Endodermal cell (in vitro differentiated cells): ENCODE measurements at places on chromosomes 12 and 14.

DNA sequence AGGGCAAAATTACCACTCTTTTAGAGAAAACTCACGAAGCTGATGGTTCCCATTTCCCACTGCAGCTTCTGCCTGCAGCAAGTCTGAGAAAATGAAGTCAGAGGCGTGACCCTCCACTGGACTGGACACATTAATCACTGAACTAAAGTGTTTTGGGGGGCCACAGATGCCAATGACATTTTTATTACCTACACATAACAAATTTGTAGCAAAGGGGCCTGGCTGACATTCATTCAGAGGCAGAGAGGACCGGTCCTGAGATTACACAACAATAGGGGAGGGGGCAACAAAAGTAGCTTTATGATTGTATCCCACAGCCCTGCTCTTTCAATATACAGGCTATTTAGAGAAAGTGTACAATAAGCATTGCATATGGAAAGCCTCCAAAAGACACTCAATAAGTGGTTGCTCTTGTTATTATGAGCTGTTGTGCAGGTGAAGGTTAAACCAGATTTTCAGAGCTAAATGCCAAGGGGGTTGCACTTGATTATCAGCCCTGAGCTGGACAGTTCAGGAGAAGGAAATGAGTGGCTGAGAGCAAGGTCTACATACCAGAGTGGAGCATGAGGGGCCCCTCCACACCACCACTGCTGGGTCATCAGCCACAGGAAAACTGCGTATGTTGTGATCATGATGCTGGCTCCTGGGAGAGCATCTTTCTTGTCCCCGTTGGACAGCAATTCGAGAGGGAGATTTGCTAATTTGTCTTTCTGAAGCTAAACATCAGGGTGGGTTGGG is 41.5 kb upstream of the CCDC60 start:
- no peak for DNase-seq

- DNase-seq, result peak; percentile 75
These were observed 8.8 kb downstream of the ALDH2 start for GRCh38 chr12:111775205-111776193.

DNA sequence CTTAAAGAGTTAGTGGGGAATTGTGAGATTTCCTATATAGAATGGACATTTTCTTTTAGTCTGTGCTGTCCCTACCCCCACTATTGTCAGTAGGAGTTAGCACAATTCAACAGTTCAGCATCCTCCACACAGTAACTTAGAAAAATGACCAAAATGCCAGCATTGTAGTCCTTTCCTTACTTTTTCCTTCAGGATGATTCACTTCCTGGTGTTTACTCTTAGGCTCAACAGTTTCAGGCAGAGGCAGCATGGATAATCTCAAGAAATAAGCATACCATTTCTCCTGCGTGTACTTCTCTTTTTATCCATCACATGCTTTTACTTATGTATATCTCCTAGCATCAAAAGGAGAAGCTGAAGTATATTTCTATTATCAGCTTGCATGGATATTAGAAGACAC is 683.4 kb downstream of the SLC16A7 start:
- no peak for DNase-seq

- no peak for DNase-seq
These were observed 571.7 kb downstream of the RPS29 start for GRCh38 chr14:49014476-49014875.

DNA sequence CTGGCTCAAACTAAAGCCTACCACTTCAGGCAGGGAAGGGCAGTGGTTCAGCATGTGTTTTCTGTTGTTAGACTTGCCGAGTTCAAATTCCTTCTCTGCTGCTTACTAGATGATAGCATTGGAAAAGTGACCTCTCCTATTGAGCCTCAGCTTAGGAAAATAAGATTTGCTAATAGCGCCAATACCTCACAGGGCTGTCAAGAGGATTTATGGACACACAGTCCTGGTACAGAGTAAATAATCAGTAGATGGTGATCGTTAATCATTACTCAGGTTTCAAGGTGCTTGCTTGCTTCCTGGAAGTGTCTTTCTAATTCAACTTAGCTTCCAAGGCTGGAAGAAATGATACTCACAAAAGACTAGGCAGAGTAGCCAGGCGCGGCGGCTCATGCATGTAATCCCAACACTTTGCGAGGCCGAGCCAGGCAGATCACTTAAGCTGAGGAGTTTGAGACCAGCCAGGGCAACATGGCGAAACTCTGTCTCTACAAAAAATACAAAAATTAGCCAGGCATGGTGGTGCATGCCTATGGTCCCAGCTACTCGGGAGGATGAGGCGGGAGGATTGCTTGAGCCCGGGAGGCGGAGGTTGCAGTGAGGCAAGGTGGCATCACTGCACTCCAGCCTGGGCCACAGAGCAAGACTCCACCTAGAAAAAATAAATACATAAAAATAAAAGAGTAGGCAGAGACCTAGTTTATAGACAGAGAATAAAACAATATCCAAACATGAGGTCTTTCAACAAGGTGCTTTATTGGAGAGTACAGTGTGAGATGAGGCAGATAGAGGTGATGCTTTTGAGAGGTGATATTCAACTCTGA is 6.0 kb downstream of the PLA2G1B start:
- DNase-seq, result no peak

DNA sequence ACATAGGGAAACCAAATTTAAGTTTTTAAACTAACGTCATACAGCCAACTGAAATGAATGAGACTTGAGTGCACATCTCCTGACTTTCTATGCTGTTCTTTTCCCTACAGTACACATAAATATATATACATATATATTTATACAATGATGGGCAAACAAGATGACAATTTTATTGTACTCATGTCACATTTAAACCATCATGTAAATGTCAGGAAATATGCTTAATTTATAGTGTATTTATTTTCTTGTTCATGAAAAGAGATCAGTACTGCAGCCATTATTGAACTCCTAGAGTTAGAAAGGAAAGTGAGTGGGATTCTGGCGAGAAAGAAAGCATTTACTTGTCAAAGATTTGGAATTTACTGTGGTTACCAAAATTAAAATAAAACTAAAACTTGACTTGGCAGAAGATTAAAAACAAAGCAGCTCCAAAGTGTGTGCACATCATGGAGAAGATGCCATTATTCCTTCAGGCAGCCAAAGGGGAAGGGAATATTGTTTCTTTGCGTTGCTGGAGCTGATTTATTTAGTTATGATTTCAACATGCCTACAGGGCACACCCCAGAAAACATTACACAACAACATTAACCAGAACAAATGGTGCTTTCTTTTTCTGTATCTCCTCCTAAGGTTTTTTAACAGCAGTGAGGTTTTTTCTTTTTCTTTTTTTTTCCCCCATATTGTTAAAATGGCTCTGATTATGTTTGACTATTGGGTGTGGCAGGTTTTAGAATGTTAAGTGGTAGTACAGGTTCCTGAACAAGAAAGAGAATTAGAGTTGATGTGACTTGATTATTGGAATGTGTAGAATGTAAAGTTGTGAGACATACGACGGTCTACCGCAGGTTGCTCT is 144.6 kb downstream of the RAD51B start:
- no peak for DNase-seq

DNA sequence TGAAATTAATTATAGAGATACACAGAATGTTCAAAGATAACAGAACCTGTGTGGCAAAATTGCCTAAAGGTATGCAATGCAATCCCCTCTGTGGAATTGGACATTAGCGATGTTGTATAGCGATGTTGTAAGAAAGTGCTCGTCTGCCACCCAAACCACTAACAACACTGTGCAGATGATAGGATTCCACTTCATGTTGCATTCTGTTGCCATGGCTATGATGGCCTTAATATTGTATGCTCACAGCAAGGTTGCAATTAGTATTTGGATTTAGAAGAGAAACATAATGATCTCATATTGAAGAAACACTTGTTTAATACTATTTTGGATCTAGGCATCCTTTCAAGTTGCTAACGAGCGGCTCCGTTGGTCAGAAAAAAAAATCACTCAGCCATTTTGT is 260.3 kb downstream of the BCAT1 start:
- DNase-seq, result no peak

GRCh38 chr14:104977681-104978653 is at the start of gene AHNAK2:
Gene AHNAK2 (minus strand): TSS chr14:104978374. CDS start chr14:104978237, 137 bp downstream.
- DNase-seq, result peak; percentile 95

DNA sequence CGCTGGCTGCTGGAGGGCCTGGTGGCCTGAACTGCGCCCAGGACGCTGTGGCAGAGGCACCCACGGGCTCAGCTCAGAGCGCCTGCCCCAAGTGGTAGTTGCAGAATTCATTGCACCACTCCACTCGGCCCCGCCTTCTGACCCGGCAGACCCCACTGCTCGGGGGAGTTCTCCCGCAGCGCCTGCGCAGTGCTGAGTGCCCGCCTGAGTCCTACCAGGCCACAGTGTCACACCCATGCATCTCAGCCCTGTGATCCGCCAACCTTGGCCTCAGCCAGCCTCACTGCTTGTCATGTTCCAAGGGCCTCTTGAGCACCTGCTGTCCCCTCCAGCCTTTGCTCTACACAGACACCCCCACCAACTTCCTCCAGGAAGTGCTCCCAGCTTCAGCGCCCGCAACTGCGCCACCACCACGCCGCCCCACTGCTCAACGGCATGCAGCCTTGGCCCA is 12.2 kb downstream of the DEGS2 start:
- DNase-seq, result no peak

GRCh38 chr14:74568380-74568649 is 43.7 kb downstream of the LTBP2 start:
- no peak for DNase-seq

GRCh38 chr12:57606399-57606798 is 1.8 kb downstream of the DTX3 start:
- DNase-seq, result no peak

GRCh38 chr14:55404173-55404854 is 7.3 kb downstream of the ATG14 start:
- no peak for DNase-seq

DNA sequence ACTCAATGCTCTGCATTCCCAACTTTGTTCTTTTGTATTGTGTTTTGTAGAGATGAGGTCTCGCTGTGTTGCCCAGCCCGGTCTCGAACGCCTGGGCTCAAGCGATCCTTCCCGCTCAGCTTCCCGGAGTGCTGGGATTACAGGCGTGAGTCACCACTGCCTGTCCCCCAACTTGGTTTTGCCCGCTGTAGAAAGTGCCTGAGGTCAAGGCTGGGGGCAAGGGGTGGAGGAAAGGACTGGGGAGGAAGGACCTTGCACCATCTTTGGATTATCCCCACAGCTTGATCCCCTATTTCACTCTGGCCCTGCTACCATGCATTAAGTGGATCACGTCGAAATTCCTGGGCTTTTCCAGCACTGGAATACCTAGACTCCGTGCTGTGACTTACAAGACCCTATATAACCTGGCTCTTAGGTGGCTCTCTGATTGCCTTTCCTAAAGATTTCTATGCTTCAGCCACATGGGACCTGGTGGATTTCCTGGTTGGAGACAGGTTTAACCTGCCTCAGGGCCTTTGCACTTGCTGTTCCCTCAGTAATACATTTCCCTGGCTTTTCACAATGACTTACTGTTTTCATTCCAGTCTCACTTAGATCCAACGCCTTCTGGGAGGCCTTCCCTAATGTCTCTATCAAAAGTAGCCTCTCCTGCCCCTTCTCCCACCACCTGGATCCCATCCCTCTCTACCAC is 608 bp upstream of the PIANP start:
- DNase-seq, result peak; percentile 77

DNA sequence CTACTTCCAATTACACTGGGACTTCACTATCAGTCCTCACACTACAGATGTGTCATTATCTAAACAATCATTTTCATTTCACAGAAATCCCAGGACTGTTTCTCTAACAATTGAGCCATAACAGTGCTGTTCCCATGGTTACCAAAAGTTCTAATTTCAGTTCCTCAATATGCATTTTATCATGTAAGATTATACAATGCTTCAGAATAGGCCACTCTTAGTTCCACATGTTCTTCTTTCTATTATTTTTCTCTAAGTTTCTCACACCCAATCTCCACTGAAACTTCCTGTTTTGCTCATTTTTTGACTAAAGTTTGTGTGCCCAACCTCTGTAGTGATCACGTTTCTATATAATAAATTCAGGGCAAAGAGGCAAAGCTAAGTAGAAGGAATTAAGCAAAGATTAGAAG is 185.8 kb downstream of the DUSP6 start:
- no peak for DNase-seq

DNA sequence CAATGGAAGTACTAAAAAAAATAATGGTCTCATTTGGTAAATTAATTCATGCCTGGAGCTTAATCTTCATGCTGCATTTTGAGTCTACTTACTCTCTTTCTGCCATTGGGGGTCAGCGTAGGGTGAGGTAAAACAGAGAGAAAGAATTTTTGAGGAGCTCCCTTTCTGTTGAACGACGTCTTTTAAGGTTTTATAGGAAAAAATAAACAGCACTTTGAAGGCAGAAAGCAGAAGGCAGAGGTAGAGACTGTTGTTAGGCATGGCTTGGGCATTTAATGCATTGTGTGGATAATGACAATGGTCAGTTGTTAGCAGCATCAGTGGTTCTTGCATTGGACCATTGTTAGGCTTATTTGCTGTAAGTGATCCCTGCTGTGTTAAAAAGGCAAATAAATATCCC is 557.2 kb upstream of the STXBP6 start:
- DNase-seq, result no peak

DNA sequence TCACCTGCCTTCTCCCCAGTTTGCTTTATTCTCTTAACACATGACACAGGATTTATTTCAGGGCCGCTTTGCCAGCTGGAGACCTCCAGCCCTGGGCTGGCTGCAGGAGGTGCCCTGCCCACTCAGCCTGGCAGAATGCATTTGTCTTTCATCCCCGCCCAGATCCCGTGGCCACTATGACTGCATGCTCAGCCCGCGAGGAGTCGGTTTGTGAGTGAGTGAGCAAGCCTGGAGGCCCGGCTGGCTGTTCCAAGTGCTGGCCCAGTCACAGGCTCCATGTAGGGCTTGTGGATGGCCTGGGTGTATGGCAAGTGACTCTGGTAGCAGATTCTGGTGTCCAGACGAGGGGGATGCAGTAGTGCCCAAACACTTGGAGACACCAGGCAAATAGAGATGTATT is 2.1 kb downstream of the TDP1 start:
- peak; percentile 49 for DNase-seq

GRCh38 chr12:105554223-105554678 is 223.8 kb downstream of the C12orf75 start:
- DNase-seq, result peak; percentile 57

DNA sequence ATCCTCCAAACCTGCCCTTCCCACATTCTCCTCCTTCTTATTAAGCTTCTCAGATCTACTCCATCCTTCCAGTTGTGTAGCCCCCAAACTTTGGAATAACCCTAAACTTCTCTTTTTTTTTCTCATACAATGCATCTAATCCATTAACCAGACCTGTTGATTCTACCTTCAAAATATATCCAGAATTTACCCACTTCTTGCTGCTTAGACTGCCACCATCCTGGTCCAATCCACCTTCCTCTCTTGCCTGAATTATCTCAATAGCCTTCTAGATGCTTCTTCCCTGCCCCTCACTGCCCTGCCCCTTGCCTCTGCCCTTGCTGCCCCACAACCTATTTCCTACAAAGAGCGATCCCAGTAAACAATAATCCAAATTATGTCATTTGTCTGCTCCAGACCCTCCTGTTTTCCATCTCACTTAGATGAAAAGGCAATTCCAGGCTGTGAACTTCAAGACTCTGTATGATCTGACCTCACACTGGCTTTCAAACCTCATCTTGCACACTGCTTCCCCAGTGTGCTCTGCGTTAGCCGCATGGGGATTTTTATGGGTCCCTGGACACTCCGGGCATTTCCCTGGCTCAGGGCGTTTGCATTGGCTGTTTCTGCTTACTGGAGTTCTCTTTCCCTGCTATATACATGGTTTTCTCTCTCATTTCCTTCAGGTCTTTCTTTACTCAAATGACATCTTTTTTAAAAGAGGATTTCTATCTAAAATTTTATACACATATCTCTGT is 42.6 kb upstream of the HIF1A start:
- DNase-seq, result no peak
